ENCODE measurements at places on chromosomes 12 and 14.

- no peak for DNase-seq
Measured at GRCh38 chr12:116539361-116539771, 19.8 kb upstream of the MAP1LC3B2 start.

DNA sequence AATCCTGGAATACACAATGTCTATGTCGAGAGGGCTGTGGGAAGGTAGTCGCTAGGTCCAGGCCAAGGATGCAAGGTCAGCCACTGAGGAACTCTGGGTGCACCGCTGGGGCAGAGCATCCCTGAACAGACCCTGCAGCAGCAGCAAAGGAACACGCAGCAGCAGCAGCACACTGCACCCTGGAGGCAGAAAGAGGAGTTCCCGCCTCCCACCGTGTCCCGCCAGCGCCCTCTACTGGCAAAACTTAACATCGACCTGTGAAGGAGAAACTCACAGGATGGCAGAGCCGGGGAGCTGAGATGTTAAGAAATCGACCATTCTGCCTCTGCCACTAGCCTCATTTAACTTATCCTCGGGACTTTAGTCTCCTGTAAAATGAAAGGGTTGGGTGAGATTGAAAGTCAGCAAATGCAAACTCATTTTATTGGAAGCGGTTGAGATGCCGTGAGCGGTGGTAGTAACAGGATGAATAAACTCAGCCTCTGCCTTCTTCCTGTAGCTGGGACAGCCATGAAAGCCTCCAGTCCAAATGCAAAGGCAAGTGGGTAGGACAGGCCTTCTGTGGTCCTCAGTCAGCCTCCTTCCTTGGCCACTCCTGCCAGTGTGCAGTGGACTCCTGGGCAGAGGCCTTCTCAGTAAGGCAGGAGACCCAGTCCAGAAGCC lies 45.6 kb downstream of the STAB2 start:
- peak; percentile 74 for DNase-seq

DNA sequence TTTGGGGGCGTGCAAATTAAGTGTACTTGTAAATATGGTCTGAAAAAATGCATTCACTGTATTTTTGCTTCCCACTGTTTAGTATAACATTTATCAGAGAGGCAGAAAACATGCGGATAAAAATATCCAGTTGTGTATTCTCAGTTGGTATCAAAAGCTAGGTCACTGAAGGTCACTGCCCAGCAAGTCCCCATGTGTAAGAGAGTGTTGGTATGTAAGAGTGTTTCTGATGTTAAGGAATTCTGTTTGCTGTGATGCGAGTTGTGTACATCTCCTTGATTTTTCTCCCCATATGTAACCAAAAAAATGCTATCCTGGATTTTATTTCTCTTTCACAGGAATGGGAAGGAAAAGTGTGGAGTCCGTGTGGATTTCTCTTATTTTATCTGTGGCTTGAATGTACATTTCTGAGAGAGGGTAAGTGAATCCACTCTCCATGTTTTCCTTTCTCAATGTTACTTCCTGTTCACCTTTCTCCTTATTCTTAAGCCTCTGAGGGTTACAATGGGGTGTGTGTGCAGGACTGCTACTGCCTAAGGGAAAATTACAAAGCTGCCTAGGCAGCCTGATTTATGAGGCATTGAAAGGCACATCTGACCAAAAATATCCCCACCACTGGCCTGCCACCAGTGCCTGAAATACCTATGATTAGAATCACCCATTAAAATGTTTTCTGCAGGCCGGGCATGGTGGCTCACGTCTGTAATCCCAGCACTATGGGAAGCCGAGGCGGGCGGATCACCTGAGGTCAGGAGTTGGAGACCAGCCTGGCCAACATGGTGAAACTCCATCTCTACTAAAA lies 97.9 kb upstream of the USP44 start:
- DNase-seq, result no peak

- peak; percentile 56 for DNase-seq
Measured at GRCh38 chr12:110688446-110689280, at the start of gene HVCN1. HVCN1 (minus strand) TSS chr12:110689115; CDS start chr12:110683245, 5,870 bp downstream.

- DNase-seq, result no peak
Measured at GRCh38 chr12:25119020-25119419, 75.9 kb downstream of the DNAI7 start.

- DNase-seq, result no peak
Measured at GRCh38 chr12:124809878-124810277, 53.8 kb downstream of the SCARB1 start.

DNA sequence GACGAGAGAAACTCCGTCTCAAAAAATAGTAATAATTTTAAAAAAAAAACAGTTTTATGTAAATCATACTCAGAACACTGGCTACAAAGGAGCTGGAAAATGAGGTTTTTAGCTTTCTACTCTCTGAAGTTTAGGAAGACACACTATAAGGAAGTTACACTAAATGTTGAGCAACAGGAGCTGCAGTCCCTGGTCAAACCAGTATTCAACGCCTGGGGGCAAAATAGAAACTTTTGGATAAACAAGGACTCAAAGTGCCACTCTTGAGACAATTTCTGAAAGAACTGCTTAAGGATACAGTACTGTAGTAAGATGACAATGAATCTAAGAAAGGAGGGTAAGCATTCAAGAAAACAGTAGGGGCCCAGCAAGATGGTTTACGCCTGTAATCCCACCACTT lies 29.3 kb downstream of the ACTR6 start:
- no peak for DNase-seq

DNA sequence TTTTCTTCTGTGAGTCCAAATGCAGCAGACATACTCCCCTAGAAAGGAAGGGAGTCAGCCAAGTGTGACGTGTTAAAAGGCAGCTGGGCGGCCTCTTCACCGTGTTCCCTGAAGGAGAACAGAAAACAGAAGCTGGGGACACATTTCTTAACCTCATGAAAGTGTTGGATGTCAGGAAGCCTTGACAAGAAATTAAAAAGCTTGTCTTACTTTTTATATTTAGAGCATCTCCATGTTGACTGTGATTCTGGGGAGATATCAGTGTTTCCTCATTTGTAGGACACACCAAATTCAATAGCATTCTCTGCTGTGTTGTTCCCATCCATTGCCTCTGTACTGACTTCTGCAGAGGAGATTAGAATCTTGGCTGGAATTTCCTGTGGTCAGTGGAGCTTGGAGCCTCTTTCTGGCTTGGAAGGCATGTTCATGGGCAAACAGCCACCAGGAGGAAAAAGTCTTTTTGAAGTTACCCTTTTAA lies 93.7 kb downstream of the RMST start:
- DNase-seq, result no peak

Data from stimulated activated naive CD8-positive, alpha-beta T cell treated with anti-CD3 and anti-CD28 coated beads, Interleukin-15, Interleukin-2, amounts not matched to agents 100 U/mL and 50 U/mL, for 24 hours (primary cell).